ENCODE measurements at places on chromosomes 2 and 18.

- DNase-seq = no peak
These were observed 275.3 kb downstream of the KCNS3 start for GRCh38 chr2:18153741-18154140.

DNA sequence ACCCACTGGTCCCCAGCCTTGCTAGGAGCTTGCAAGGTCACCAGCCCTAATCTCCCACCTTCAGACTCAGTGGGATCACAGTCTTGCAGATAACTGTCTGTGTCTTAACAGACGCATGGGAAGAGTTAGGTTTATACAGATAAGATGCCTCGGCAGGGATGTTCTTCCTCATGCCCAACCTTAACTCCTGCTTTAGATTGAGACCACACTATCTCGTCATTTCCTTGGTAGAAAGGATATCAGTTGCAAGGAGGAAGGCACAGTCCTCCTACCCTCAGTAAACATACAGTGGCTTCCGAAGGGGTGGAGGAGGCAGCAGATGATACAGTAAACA lies 7.2 kb downstream of the NT5DC4 start:
- no peak for DNase-seq

DNA sequence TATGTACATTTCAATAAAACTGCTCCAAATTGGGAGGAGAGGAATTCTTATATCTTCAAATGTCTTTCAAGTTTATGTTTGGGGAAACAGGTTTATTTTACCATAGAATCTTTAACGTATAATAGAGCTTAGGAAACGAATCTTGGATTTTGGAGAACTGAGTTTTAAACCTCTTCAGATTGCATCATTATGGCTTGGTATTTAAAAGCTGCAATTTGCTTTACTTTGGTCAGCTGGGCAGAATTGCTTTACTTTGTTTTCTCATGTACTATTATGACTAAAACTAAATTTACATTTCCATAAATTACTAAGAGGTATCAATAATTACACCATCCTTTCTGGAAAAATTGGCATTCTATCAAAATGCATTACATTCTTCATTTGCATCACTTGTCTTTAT lies 54.6 kb downstream of the BAZ2B start:
- DNase-seq = no peak

GRCh38 chr2:176876493-176877103 lies 336.0 kb upstream of the HNRNPA3 start:
- no peak for DNase-seq

DNA sequence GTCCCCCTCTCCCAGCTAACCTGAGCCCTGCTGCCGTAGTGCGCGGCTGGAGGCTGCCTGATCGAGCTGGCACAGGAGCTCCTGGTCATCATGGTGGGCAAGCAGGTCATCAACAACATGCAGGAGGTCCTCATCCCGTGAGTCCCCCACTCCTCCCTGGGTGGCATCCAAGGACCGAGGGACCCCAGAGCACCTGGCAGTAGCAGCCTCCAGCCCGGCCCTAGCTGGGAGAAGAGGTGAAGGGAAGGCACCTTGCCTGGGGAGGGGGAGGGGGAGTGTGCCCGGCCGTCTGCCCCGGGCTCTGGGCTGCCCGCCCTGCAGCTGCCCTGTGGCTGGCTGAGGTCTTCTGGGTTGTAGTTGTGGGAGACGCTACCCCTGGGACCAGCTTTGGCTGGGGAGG lies 26.3 kb downstream of the ANO7 start:
- DNase-seq = no peak

DNA sequence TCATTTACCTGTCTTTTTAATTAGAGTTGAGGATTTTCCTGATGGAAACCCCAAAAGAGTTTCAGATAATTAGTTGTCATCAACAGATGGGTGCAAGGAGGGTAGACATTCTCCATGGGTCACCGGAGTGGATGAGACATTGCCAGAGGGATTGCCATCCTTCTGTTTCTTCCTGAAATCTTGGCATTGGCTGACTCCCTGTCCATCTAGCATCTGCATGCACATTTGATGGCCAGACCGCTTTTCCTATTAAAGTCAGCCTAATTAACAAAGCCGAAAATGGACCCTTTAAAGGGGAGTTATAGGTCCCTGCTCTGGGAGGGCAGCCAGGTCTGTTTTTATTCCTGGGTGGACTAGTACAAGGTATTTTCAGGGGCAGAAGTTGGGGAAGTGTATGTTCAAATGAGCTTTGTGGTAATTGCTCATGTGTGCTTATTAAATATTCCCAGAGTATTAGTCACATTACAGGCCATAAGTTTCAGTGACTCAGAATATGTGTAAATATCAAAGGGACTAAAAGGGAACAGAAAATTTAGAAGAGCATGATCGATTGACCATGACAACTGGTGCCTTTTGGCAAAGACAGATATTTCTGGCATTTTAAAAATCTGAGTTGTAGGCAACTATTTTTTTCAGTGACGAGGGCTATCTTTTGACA lies 209.8 kb downstream of the PHLPP1 start:
- DNase-seq = no peak

- DNase-seq = no peak
These were observed 35.4 kb downstream of the KCNK3 start for GRCh38 chr2:26727641-26728561.

DNA sequence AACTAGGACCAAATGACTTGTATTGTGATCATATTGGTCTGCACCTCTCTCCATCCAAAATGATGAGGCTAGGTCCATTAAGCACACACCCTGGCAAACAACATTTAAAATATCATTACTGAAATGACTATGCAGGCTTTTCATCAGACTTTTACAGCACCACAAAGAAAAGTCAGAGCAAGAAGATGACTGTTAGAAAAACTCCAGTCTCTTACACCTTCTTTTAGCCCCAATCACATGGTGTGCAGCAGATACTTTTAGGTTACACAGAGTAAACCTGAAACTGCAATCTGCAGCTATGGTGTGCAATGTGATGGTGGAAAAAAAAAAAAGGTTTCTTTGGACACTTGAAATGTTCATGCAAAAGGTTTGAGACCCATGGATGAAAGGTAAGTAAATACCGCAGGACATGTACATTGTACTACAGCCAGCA lies 5.4 kb upstream of the POLI start:
- DNase-seq = no peak

- no peak for DNase-seq
These were observed 49.8 kb downstream of the SLC4A5 start for GRCh38 chr2:74293191-74293991.

DNA sequence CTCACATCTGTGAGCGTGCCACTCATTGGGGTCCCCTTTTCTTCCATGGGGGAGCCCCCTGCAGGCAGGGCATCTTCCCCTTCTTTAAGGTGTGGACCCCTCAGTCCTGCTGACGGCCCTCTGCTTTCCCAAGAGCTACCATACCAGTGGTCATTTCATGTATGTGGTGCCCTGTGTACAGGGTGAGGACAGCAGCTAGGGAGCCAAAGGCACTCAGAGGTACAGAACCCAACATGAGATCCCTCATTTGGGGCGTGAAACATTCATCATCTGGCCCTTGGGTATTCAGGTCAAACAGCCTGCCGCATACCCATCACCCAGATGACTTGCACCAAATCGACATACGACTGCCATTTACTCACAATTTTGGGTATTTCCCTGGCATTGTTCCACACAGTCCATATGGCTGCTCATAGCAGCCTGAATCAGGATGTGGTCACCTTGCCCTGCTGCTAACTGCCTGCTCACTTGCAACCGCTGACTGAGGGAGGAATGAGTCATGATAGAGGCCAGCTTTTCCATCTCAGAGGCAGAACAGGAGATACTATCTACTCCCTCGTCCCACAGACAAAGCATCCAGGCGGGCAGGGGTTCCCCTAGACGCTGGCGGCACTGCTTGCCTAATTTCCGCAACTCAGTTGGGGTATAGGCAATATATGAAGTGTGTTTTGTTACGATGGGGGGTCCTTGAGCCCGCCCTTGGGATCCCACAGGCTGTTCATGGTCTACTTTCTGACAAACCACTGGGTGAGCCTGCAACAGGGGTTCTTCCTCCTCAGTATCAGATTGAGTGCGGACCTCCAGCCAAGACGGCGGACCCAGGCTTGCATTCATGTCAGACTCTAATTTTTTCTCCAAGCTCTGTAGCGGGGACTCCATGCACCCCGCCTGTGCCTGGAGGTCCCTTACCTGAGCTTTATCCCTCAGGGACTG lies 228.6 kb downstream of the SATB2 start:
- DNase-seq = peak; percentile 20

DNA sequence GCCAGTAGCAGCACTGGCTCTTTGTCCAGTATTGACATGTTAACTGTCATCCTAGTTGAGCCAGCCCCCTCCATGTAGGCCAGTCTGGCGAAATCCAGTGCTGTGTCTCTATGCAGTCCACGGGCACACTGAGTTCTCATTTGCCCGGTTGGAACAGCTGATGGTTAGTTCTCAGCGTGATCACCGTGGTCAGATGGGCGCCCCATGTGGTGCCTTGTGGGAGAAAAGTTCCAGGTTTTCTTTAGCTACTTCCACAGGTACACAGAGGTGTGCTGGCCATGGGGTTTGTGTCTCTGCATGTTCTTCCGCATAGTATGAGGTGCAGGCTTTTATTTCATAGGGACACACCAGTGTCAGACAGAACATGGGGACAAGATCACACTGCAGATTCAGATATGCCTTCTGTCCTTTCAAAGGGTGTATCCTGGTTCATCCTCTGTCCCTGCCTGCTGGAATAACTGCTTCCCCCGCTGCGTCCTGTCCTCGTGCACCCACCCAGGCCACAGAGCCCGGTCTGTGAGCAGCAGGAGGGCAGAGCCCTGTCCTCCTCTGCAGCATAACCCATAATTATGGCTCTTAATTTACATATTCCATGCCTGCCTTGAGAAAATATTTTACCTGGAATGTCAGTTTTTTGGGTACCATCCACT lies 334.1 kb downstream of the GBX2 start:
- DNase-seq = no peak

DNA sequence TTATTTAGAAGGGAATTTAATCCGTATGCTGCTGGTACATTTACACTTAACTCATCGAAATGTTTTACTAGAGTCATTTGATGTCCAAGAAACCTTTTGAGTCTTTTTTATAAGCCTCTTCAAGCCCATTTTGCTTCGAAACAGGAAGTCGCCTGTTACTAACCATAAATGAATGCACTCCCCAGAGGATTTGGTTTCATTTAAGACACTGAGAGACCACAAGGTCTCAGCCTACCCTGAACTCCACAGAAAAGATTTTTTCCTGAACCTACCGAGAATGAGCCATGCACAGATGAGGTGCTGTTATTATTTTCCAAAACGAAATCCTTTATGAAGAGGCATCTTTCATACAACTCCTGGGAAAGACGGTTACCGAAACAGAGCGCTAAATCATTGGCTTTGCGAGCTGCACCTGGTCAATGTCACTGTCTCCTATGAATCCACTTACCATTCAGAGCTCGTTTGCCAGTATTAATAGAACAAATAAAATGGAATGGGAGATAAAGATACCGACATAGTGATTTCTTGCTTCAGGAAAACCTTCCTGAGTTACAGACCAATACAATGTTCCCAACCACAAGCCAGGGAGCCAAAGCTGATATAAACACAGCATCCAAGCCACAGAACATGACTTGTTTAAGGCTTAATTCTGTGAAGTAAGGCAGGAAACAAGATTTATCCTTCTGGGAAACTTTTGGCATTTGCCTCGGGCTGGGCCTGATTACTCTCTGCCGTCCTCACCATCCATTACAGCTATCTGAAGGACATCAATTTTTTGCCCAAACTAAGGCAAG lies 382.1 kb downstream of the OSR1 start:
- no peak for DNase-seq

DNA sequence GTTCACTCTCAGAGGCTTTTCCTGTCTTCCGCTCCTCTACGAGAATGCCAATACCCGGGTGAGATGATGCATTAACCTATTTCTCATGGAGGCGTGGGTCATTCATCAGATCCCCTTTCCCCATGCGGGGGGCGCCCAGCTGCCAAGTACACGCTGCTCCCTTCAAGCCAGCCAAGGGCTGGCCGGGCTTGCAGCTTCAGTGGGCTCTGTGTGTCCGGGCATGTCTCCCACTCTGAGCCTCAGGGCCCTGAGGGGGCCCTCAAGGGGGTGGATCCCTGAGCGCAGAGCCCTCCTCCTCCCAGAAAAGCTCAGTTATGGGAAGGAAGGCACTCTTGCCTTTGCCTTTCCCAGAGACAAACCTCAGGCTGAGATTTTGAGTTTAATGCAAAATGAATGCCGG lies 431.8 kb upstream of the MYT1L start:
- DNase-seq = no peak

DNA sequence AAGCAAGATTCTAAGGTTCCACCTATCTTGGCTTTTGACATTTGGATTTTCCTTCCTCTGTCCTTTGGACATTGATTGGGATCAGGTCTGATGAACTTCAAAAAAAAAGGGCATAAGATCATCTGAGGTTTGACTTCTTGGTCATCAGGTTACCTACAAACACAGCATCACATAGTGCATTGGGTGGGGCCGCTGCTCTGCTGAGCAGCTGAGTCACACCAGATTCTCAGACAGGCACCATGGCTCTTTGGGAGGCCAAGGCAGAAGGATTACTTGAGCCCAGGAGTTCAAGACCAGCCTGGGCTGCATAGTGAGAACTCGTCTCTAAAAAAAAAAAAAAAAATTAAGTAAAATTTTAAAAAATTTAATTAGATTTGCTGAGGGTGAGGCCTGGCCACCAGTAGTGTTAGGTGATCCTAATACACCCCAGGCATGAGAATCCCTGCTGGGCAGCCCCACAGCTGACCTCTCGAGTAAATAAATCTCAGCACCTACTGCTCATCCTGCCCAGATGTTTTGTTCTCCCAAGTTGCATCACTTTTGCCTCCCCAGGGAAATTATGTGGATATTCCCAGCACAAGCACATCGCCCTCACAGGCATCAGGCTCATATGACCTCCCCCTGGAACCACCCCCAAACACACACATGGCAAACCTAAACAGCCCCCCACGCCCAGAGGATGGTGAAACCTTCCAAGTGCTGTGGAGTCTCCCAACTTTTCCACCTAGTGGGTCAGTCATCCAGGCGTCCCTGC lies 5.3 kb downstream of the MLPH start:
- no peak for DNase-seq

GRCh38 chr18:59072727-59073421 lies 66.8 kb upstream of the SEC11C start:
- DNase-seq = no peak

Data from stimulated activated CD8-positive, alpha-beta memory T cell treated with anti-CD3 and anti-CD28 coated beads, Interleukin-2, amount 100 ng/mL, for 48 hours (primary cell).